Stimulated activated naive B cell treated with anti-CD40 and anti-IgM and Interleukin-4, amounts not matched to agents 10 μg/mL and 1 μg/mL and 100 μg/mL, for 72 hours (primary cell): ENCODE measurements at places on chromosomes 3 and 15.

DNA sequence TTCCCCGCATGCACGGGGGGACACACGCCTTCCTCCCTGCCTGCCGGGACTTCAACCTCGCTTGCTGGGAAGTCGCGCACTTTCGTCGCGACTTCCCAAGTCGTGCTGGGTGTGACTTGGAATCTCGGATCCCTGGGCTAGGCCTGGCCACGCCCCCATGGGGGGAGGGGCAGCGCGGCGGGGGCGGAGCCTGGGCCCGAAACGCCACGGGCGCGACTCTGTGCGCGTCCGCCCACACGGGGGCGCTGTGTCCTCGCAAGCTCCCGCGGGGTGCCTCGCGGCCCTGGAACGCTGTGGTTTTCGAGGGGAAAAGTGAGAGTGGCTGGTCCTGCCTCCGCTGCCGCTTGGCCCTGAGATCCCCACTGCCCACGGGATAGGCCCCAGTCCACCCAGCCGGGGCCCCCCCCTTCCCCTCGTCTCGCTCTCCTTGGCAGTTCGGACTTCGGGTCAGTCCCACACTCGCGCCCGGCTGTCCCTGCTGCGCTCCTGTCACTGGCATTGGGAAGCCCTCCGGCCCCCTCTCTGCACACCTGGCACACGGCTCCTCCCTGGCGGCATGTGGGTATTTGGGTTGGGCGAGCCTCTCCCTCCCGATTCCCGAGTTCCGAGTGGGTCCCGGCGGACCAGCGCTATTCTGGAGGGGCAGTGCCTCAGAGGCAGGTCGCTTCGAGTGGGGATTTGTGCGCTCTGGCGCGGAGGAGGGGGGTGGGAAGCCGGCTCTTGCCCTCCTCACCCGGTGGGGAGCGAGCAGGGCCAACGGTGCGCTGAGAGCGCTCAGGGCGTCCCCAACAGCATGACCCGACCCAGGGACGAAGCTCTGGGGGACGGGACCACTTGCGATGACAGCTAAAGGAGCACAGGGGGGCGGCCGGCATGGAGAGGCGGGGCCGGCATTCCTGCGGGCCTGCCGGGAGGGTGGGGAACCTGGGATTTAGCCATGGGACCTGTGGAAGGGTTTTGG lies 23.6 kb downstream of the SEC61A1 start:
- peak; percentile 72 for DNase-seq

GRCh38 chr3:152885076-152885475 lies 50.1 kb downstream of the P2RY1 start:
- no peak for DNase-seq

GRCh38 chr3:70261283-70261682 lies 51.2 kb downstream of the MDFIC2 start:
- no peak for DNase-seq

GRCh38 chr3:44842376-44842775 lies 19.3 kb upstream of the TMEM42 start:
- DNase-seq, result no peak

- no peak for DNase-seq
Measured at GRCh38 chr3:190545191-190545590, 31.3 kb downstream of the IL1RAP start.

DNA sequence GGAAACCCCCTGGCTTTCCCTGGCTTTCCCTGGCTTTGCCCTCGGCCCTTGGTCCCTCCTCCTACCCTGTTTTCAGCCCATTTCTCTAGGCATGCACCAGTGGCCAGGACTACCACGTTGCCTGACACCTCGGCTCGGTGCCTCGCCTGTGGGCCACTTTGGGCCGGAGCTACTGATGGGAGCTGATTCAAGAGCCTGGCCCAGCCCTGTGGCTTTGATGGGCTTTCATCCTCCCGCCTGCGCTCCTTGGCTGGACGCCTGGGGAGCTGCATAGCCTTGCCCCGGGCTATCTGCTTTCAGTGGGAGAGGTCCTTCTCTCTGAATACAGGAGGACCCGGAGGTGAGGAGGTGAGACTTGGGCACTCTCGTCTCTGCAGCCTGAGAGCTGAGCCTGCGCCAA lies 192.7 kb upstream of the HES1 start:
- DNase-seq, result no peak

DNA sequence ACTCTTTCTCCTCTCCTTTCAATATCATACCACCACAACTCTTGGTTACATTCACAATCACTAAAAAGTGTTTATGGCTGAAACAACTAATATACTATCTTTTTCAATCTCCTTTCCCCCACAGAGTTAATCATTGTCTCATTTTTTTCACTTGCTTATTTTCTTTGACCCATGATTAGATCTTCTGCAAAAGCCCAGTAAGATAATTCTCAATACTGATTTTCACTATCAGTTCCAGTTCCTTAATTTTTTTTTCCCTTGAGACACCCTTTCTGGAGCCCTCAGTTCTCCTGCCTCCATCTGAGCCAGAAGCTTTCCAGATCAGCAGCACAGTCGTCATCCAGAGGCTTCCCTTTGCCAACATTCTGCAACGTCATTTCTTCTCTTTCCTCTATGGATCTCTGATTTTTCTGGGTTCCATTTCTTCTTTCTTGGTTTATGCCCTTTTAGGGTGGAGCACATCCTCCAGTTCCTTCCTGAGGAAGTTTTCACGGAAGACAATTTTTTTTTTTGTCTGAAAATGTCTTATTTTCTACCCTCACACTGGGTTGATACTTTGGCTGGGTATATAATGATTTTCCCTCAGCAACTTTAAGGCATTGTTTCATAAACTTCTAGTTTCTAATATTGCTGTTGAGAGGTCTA lies 88.7 kb upstream of the C15orf39 start:
- DNase-seq, result no peak

DNA sequence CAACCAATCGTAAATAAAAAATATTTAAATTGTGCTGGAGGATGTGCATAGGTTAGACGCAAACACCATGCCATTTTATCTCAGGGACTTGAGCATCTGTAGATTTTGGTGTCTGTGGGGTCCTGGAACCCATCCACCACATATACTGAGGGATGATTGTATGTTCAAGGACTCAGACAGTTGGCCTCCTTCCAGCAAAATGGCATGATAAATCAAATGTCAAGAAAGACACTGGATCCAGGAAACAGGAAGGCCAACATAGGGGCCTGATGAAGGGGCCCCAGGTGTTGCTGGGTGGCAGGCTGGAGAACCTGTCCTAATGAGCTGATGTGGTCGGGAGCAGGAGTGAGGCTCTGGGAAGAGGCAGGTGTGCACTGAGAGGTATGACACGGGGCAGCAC lies 289.5 kb downstream of the GABRG3 start:
- DNase-seq, result no peak

- DNase-seq, result no peak
Measured at GRCh38 chr3:11373654-11374053, 101.5 kb downstream of the ATG7 start.
